T-cell (primary cell): ENCODE measurements at places on chromosomes 12 and 14.

DNA sequence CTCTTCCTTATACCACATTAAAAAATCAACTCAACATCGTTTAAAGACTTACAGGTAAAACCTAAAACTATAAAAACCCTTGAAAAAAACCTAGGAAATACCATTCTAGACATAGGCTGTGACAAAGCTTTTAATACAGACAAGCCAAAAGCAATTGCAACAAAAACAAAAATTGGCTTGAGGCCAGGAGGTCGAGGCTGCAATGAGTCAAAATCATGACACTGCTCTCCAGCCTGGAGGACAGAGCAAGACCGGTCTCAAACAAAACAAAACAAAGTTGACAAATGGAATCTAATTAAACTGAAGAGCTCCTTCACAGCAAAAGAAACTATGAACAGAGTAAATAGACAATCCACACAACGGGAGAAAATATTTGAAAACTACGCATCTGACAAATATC lies 1057.8 kb downstream of the FSCB start:
- no peak for DNase-seq

DNA sequence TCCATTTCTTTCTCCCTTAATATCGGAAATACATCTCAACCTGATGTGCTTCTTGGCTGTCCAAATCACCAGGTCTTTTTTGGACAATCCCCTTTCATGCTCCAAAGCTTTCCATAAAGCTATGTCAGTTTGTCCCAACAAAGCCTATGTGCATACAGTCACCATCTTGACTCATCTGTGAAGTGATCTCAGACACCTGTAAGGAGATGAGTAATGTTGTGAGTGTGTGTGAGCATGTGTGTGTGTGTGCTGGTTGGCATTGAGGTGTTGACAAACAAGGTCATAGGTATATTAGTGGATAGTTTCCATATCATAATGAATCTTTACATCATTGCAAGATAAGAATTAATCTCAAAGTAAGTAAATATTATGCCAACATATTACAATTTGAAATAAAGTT lies 1243.3 kb upstream of the SEL1L start:
- DNase-seq: no peak

- no peak for DNase-seq
Observed at GRCh38 chr12:12881151-12881909, 10.0 kb upstream of the GPRC5A start.

DNA sequence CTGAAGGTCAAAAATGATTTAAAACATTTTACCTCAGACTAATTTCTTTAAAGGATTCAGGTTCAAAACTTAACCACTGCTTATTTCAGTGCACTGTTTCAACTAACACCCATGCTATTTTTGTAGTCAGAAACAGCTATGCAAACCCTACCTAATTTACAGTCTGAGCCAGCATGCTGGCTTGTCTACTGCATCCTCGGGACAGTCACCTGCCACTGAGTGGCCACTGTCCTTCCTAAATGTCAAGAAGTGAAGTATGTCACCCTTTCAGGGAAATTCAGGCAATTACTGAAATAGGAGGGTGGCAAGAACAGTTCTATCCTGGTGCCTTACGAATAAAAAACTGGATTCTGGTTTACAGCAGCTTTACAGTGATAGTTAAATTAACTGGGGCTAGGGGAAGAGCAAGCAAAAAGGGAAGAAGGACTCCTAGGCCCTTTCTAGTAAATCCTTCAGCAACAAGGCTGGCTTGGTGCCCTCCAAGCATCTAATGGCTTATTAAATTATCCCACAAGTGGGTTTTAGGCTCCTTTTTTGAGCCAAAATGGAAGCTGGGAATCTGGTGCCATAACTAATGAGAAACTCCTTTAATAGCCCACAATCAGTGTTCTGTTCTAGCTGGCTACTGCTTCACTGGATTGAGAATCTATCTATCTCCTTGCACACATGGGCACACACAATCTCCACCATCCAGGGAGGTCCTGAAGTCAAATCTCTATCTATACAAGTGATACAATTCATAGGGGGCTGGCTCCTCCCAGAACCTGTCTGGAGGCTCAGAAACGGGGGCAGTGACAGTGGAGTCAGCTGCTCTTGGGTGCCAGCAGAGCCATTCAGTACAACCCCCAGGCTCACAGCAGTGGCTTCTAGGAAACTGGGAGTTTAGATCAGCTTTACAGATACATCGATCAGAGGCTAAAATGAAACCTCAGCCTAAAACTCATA lies 43.4 kb downstream of the SH2B3 start:
- DNase-seq: no peak

GRCh38 chr14:60303745-60304144 lies 54.7 kb downstream of the PPM1A start:
- DNase-seq: no peak

DNA sequence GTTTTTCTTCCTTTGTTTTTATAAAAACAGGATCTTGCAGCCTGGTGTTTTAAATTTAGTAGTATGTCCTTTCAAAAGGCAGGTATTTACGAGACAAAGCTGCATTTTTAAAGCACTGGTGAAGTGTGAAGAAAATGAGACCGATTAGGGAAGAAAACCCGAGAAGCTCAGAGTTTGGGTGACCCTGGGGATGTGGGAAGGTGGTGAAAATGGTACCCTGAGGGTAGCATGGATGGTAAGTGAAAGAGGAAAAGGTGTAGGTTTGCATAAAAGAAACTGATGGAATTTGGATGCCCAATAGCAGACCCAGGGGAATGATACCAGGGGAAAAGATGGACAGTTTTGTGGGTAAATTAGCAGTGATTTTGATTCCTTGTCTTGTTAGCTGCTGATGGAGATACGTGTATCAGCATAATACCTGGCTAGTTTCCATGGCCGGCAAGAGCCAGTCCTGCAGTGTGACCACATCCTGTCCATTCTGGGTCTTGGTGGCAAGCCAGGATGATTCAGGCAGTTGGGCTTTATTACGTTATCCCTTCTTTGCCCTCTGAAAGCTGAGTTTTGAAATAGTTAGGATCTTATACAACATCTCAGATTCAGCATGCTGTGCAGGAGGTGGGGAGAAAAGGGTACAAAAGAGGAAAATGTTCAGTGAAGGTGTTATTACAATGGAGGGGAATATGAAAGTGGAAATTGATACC lies 8.9 kb downstream of the BICD1 start:
- DNase-seq: no peak

- DNase-seq: no peak
Observed at GRCh38 chr14:75917946-75918335, 63.9 kb downstream of the TGFB3 start.

GRCh38 chr12:68602720-68603119 lies 8.0 kb upstream of the RAP1B start:
- DNase-seq: no peak

- DNase-seq: no peak
Observed at GRCh38 chr14:96747608-96748007, 49.6 kb upstream of the VRK1 start.

DNA sequence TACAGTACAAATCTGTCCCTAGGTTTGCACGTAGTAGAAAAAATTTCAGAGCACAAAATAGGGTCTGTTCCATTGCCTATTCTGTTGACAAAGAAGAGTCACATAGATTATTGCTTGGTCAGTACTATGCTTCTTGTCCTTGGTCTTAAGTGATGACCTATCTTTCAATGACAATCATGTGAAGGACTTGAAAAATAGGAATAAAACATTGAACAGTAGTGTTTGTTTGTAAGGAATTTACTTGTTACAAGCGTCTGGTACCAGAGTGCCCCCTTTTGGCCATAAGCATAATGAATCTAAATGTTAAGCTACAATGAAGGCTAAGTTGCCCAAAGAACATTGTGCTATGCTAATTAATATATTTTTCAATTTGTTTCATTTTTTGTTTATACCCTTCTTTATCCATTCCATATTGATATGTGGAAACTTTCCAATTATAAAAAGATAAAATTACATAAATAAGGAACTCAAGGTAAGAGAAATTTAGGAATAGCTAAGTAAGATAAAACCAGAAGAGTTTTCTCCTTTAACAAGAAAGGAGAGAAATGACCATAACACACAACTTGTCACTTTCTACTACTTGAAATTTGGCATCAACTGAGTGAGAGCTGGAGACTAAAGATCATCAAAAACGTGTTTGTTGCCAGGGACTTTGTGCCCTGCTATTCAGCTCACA lies 204.7 kb downstream of the EPS8 start:
- peak; percentile 34 for DNase-seq

GRCh38 chr12:14871247-14871646 lies 14.4 kb downstream of the MGP start:
- DNase-seq: no peak

- no peak for DNase-seq
Observed at GRCh38 chr12:31234955-31235867, 90.7 kb downstream of the SINHCAF start.

DNA sequence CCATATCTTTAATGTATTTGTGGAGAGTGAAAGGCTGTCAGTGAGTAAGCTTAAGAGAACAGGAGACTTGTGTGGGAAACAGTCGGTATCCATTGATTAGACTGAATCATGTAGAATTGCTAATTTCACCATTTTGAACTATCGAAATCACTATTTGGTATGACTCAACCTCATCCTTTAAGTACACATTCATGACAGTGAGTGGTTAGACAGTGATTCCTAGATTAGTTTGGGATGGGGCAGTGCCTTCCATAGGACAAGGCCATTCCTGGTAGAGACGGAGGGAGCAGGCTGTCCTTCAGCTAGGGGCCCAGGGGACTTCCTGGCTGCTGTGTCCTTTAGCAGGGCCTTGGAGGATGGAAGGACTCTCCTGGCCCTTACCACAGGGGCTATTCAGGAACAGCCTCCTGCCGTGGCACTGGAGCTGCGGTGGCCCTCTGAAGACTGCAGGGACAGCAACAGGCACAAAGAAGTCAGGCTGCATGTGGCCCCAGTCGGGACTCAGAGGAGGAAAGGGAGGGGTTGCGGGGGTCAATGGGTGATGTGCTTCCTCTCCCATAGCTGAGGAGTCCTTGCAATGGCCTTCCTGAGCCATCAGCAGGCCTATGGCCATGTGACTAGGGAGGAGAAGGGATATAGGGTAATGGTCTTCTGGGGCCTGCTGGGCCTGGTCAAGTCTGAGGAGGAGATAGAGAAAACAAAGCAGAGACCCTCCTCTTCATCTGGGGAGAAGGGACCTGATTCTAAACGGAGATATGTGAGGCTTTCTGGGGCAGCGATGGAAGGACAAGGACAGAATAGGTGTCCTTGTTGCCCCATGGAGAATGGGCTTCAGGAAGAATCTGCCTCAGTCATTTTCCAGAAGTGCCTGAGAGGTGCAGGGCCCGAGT lies 11.2 kb downstream of the SERPINA1 start:
- DNase-seq: no peak

GRCh38 chr12:131909081-131909751 lies 14.8 kb downstream of the ULK1 start:
- no peak for DNase-seq

- no peak for DNase-seq
Observed at GRCh38 chr14:90514015-90514398, 117.2 kb downstream of the CALM1 start.

GRCh38 chr12:2752676-2753371 lies 41.9 kb upstream of the FKBP4 start:
- peak; percentile 81 for DNase-seq

- DNase-seq: no peak
Observed at GRCh38 chr12:22287776-22288621, 46.5 kb downstream of the ST8SIA1 start.

- no peak for DNase-seq
Observed at GRCh38 chr14:49194067-49194466, 392.1 kb downstream of the RPS29 start.

DNA sequence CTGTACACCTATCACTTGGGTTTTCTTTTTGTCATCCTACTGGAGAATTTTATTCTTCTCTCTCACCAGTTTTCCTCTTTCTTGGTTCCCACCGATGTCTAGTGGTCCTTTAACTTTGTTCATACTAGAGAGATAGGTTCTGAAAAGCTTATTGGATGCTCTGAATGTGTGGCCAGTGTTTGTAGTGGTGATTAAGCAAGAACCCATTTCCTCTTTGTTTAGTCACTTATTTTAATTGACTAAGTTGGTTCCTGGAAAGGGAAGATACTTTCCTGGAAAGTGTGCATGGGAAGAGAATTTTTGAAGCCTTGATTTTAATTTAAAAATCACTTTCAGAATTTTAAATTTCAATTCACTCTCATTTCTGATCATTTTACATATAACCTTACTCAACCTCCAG lies 127.2 kb downstream of the OTOGL start:
- no peak for DNase-seq

DNA sequence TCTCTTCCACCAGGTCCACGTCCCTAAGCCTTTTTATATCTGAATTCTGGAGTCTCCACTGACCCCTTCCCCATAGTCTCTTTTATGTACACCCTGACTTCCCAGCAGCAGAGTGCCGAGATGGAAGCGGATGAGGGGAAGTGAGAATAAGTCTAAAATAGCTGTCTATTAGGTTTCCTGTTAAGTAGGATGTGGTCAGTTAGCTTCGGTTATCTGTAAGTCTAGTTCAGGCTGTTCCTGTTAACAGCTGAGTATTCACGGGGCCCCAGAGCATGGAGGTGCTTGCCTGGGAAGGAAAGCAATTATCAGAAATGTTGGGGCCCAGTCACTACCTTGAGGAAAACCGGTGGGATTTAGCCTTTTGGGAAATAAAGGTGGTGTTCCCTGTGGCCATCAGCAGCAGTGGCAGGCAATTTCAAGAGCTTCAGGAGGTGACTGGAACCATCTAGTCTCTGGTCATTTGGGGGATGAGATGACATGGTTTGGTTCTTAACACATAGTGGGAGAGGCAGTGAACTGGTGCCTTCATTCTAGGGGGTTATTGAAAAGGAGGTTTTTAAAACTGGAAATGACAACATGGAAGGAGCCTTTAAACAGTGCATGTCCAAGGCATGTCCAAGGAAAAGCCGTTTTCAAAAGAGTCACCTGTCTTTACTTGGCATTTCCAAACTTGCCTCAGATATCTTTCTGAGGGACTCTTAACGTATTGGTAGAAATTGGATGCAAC lies 21.8 kb downstream of the CHST11 start:
- peak; percentile 39 for DNase-seq

DNA sequence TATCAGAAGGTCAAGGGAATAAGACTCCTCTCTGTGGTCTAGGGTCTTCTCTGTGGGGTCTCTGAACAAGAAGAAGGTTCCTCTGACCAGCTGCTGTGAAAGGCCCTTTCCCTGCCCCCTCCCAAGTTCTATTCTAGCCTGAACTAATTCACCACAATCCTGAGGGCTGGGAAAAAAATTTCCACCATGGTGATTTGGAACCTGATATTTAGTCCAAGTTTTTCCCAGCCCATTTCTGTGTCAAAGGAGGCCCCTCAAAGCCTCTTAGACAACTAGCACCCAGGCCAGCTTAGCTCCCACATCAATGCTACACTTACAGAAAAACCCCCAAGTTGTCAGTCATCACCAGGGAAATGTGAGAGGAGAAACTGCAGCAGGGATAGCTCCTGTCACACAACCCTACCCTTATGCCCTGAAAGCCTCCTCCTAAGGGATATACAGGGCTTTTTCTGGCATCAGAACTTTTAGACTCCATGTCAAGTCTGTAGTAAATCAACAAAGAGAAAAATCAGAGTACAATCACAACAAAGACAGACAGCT lies 4.5 kb downstream of the FMNL3 start:
- DNase-seq: no peak

DNA sequence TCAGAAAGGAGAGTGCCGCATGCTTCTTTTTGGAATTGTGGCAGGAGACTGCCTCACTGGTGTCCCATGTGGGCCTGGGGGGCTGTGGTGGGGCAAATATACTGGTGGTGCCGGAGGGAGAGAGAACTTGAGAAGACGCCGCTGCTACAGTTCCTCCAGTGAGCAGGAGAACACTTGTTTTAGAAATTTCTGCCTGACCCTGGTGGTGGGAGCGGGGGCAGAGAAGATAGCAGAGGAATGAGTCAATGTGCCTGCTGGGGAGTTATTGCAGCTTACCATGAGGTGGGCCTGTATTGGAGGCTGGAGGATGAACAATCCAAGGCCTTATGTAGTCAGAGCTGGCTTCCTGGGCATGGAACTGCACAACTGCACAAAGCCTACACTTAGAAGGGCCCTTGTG lies 211.8 kb downstream of the SNAPC1 start:
- no peak for DNase-seq

GRCh38 chr12:88591343-88591742 lies 11.1 kb upstream of the KITLG start:
- DNase-seq: no peak
